ENCODE measurements at places on chromosomes 3 and 15.

DNA sequence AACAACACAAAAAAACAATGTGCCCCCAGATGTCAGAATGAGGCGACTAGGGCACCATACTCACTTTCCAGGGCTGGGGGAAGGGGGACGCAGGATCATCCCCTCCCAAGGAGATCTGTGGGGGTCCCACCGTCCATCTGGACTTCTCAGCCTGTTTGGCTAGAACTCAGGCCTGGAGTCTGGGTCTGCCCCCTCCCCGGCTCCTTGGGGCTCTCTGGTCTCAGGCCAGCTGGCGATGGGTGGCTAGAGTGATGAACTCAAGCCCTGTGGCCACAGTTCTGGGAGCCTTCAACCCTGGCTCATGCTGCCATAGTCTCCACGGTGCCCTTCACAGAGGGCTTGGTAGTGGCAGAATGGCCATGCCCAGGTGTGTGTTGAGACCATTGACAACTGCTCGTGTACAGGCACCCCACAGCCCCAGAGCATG, 13.6 kb downstream of the ZBTB47 start:
- no peak for DNase-seq

DNA sequence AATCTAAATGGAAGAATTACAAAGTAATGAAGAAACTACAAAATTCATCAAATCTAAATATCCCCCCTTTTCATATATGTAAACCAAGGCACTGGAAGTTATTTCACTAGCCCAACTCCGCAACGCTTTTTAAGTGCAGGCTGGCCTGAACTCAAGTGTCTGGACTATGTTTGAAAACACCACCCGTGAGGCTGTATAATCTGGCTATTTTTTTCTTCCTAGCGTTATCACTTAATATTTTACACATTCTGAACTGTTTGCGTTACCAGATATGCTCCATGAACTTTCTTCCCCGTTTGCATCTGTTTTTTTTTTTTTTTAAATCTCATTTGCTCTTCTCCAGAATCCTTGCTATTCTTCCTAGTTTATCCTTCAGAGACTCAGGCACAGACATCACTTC, 619.5 kb upstream of the CBLB start:
- no peak for DNase-seq

- no peak for DNase-seq
Observed at GRCh38 chr3:11768604-11769003, 78.1 kb downstream of the TAMM41 start.

DNA sequence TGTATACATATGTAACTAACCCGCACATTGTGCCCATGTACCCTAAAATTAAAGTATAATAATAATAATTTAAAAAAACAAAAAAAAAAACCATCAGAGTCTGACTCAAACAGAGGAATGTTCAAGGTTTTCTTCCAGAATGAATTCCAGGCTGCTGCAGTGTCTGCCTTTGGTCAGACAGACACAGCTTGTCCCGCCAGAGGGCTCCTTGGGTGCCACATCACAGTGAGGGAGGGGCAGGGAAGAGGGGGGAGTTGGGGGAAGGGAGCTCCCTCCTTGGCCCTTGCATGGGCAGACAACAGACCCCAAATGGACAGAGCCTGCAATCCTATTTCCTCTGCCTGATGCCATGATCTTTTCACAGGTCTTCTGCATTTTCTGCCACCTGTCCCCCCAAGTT, 36.5 kb downstream of the ITGB5 start:
- no peak for DNase-seq

- no peak for DNase-seq
Observed at GRCh38 chr3:184562878-184563560, 1.4 kb downstream of the EPHB3 start.

DNA sequence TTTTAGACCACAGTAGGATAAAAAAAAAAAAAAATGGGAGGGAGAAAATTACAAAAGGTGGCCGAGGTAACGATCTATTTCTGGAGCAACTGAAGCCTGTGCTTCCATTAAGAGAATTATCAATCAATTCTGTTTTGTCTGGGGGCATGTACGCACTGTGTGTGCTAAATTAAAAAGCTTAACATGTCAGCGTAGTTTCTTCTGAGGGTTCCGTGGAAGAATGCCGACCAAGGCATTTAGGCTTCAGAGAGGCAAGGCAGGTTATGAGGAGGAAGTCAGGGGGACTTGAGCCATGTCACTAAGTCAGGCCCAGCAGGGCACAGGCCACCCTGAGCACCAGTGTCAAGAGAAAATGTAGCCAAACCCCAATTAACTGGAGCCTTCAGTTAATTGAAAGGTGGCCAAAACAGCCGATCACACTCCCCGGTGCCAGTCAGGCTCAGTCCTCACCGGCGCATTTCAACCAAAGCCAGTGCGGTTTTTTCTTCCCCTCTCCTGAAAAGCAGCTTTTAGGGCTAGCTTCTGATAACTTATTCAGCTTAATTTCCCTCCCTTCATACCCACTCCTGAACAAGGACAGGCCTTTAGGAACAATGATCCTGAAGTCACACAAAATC, 113.9 kb downstream of the MEGF11 start:
- DNase-seq = no peak

DNA sequence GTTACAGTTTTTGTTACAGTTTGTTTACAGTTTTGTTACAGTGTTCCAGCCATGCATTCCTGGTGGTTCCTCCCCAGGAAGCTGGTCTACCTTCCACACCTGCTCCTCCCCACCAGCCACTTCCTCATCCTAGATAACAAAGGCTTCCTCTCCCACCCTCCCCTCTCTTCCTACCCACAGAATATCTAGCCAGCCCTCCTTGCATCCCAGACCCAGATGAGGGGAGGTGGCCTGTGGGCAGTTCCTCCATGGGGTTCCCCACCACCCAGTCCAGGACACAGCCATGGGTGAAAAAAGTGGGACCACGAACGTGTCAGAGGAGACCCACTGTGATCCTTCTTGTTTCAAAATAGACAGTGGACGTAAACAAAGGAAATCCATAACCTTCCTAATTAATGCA, 122.8 kb upstream of the ABHD17C start:
- no peak for DNase-seq

GRCh38 chr3:27378331-27378730, 9.1 kb upstream of the NEK10 start:
- DNase-seq = no peak

- no peak for DNase-seq
Observed at GRCh38 chr3:168081171-168081771, 14.5 kb downstream of the GOLIM4 start.

DNA sequence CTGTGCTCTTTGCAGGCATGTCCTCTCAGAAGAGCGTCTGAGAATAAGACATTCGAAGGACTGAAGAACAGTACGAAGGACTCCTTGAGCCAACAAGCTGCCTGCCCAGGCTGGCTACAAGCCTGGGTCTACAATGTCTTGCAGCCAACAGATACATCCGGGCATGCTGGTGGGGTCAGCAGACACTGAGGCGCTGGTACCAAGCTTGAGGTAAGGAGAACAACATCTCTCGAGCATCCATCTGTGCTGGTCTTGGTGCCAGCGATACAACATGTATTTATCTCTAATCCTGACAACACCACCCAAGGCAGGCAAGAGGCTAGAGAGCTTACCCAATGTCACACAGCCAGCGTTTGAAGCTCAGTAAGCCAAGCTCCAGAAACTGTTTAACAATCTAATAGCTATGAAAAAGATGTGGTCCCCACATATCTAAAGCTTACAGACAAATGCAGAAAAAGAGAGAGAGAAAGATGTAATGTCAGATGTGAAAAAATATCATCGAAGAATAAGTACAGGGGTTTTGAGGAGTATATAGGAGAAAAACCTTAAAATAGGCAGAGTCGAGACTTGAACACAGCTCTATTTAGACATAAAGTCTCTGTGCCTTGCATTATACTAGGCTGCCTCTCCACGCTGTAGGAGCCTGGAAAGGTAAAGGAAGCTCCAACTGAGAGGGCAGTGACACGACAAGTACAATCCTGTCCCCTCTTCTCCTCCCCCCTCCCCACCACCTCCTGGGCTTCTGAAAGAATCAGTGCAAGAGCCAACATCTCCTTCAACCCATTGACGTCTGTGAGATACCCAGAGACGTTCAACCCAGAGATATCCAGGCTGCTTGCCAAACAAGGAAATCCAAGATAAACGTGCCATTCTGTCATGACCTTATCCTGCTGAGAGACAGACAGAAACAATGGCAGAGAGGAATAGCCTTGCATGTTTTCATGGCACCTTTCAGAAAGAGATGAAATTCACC, 39.4 kb downstream of the WWTR1 start:
- DNase-seq = no peak

DNA sequence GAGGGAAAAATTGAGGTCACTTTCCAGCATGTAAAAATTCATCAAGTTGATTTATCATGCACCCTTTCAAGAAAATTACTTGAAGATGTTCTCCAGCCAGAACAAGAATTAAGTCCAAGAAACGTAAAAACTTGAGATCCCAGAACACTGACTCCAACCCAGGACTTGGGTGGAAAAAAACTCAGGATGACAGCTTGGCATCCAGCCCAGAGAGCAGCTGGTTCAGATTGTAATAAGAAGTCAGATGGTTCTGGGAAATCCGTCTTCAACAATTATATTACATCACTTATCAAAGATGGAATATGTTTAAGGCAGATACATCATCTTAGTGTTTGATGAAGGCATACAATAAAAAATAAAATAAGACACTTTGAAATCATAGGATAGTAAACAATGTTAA, 23.0 kb upstream of the DNAJC13 start:
- DNase-seq = no peak

Data from activated T-cell treated with anti-CD3 and anti-CD28 coated beads for 4 hours (primary cell).